ENCODE measurements at places on chromosomes 3 and 15.

GRCh38 chr3:146131616-146132410 is 29.2 kb downstream of the PLOD2 start:
- no peak for DNase-seq

DNA sequence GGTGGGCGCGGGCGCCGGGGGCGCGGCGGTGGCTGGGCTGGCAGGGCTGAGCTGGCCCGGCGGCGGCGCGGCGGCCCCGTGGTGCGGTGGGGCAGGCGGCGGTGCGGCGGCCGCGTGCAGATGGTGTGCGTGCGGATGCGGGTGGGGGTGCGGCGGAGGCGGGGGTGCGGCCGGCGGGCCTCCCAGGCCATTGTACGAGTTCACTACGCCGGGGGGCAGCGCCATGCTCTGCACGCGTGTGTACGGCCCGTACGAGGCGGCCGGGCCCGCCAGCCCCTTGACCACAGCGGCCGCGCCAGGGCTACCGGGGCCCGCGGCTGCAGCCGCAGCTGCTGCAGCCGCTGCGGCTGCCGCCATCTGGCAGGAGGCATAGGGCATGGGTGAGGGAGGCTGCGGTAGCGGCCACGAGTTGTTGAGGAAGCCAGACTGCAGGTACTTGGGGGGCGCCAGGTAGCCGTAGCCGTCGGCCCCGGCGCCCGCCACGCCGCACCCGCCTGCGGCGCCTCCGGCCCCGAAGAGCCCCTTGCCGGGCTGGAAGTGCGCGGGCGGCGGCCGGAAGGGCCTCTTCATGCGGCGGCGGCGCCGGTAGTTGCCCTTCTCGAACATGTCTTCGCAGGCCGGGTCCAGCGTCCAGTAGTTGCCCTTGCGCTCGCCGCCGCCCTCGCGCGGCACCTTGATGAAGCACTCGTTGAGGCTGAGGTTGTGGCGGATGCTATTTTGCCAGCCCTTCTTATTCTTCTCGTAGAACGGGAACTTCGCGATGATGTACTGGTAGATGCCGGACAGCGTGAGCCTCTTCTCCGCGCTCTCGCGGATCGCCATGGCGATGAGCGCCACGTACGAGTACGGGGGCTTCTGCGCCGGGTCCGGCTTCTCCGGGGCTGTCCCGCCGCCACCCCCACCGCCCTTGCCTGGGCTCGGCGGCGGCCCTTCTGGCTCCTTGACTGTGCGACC is 951 bp downstream of the FOXL2 start:
- no peak for DNase-seq

GRCh38 chr3:132595014-132595413 is 2.1 kb upstream of the ACKR4 start:
- no peak for DNase-seq

GRCh38 chr15:30872341-30872748 is 31.4 kb upstream of the FAN1 start:
- DNase-seq, result no peak

DNA sequence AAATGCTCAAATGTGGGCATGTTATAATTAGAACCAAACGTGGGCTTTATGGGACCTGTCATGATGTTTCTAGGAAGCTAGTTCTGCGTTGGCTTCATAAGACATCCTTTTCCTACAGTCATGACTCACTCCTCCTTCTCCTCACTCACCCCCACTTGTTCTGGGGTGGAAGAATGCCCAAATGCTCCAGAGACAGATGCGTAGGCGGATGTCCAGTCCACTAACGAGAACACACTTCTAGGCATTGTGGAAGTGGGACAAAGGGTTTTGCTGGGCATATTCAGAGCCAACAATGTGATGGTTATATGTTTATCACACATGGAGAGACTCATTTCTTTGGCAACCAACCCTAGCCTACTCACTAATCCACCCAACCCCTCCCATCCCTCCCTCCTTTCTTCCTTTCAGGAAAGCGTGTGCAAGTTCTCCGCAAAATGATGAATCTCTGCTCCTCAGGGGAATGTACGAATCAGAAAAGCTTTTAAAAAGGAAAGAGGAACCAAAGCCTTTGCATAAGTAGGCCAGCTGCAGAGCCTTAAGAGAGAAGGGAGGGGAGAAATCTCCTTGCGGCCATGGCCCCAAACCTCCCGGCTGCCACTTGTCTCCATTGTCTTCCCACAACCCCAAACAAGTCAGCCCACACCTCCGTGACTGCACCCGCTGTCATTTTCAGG is 123.0 kb upstream of the SPRED1 start:
- DNase-seq, result no peak

DNA sequence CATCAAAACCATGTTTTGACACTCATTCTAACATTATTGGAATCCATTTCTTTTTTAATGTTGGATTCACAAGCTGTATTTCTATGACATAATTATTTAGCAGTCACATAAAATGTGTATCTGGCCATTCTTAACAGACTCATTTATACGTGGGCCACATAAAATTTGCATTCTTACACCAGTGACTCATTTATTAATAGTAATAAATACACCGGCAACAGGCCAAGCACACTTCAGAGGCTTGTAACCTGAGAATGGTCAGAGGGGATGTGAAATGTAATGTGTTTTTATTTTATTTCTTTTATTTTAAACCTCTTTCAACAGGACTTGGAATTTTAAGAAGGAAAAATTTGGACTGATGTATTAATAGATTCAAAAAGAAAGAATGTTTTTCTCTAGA is 384.9 kb upstream of the RARB start:
- no peak for DNase-seq

DNA sequence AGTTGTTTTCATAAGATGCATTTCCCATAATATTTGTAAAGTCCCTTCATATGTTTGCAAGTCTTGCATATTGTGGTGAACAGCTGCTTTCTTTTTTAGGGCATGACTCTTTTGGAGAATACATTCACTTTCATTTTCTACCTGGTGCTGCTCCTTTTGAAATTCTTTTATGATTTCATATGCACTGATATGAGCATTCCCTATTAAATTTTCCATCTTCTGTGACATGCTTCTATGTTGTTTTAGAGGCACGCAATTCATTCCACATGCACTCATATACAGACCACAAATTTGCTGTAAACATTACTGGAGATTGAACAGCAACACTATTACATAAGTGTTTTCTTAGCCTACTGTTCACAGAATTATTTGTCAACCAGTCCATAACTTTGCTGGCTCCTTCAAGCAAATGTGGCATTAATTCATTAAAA is 92.8 kb upstream of the TNFSF10 start:
- DNase-seq, result no peak

DNA sequence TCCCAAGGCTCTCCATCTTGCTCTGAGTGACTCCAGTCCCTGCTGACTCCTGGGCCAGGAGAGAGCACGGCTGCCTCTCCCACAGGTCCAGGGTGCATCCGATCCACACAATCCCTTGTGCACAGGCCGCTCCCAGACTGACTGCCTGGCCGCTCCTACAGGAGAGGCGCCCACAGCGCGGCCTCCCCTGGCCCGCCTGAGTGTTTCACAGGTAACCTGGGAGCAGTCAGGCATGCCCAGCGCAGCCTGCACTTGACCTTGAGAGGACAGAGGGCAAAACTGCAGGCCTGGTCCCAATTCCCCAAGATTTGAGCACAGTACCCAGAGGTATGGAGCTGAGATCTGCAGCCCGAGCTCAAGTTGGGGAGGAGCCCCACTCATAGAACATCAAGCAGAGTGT is 490.2 kb downstream of the CNTN6 start:
- DNase-seq, result no peak

- no peak for DNase-seq
These were observed 57.8 kb downstream of the BLM start for GRCh38 chr15:90774731-90775514.
